ENCODE measurements at places on chromosomes 2 and 18. TPM values are rescaled to one million over a fixed set of nuclear protein-coding genes. Genes with fewer than 3 reads are reported as not detected.
A peak's percentile ranks its signal among the peaks of the same experiment; 100 is the strongest.

The RTP5 gene
- total RNA-seq, result not detected

The BUB1 gene
- total RNA-seq, result 2.3 TPM

The POTEI gene
- total RNA-seq, result not detected

The ACADL gene
- 1.1 TPM for total RNA-seq

The SSB gene
- total RNA-seq, result 102 TPM

DNA sequence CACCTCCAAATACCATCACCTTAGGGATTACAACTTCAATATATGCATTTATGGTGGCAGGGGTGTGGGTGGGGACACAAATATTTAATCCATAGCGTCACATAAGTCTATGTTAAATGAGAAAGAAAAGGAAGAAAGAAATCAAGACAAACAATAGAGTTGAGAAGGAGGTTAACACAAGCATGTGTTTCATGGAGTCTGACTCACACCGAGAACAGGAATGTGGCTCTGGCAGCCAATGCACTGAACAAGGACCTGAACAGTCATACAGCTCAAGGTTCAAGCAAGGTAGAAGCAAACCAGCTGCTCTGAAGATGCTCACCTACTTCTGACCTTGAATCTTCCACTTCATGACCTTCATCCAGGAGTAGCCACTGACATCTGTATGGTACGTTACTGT is 36.2 kb upstream of the LPIN1 start:
- no peaks in the 10 kb centered on the region for H3K36me3 ChIP-seq
- H3K4me1 ChIP-seq, result peaks cover 3% of the 10 kb centered on the region
- no peak overlapping the region for H3K4me3 ChIP-seq
- ATAC-seq, result peak; percentile 86
- peak overlapping the region; percentile 32 for H3K27ac ChIP-seq

DNA sequence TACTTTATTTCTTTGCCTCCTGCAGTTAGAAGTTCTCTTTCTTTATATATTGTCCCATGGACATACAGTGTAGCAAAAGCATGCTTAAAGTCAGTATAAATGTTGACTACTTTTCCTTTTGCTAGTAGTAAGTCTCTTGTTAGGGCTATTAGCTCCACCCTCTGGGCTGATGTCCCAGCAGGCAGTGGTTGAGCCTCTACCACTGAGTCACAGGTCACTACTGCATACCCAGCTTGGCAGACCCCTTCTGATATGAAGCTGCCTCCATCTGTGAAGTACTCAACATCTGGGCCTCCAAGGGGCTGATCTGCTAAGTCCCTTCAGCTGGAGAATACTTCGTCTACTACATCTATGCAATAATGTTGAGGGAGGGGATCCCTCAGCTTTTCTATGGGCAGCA is 61.0 kb upstream of the SLC35G4 start:
- H3K4me3 ChIP-seq, result no peak overlapping the region
- H3K27me3 ChIP-seq, result no peaks in the 10 kb centered on the region
- no peak overlapping the region for H3K27ac ChIP-seq

DNA sequence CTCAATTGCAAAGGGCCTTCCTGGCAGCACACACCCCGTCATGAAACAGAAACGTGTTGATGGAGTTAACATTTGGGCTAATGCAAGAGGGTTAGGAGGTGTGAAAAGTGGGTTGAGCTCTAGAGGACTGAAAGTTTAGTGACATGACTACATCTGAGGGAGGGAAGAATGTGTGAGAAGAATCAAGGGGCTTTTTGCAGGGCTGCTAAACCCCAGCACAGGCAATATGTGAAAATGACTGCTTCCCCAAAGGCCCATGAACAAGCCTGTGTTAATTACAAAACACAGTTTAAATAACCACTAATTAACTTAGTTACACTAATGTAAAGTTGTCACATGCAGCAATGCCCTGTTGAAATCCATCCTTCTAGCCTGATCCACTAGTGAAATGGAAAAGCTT is 63.4 kb upstream of the PEX13 start:
- no peak overlapping the region for H3K4me3 ChIP-seq
- H3K27me3 ChIP-seq, result no peaks in the 10 kb centered on the region
- H3K4me1 ChIP-seq, result no peaks in the 10 kb centered on the region
- H3K36me3 ChIP-seq, result peaks cover 38% of the 10 kb centered on the region
- no peak for ATAC-seq

GRCh38 chr2:234969306-234970098 is 17.7 kb downstream of the SH3BP4 start:
- peak overlapping the region; percentile 15 for H3K27ac ChIP-seq
- no peaks in the 10 kb centered on the region for H3K27me3 ChIP-seq
- peak; percentile 22 for ATAC-seq
- peaks cover 6% of the 10 kb centered on the region for H3K4me1 ChIP-seq

DNA sequence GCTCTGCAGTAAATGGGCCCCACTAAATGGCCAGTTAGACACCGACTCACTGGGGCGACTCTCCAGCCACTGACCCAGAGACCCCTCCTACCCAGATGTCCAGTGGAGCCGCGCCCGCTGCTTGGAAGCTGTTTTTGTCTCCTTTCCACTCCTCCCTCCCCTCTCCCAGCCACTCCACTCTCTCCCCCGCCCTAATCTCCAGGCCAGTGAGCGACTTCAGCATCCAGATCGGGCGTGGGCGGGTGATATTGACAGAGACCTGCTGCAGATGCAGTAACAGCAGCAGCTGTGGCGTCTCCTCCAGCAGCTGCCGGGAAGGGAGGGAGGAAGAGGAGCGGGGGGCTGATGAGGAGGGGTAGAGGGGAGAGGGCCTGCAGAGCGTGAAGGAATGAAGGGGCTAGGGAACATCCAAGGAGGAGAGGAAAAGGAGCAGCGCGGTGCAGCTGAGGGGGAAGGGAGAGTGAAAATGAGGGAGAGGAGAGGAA is at the start of gene SCN7A:
TSS of gene SCN7A (minus strand) at position 110 of the 485 bp plus-strand sequence. CDS start 16,553 bp downstream, outside the sequence.
- peak within 1 kb of the TSS; percentile 76 for H3K27ac ChIP-seq
- no peaks in the 10 kb centered on the region for H3K4me1 ChIP-seq
- no peaks in the 10 kb centered on the region for H3K36me3 ChIP-seq
- H3K4me3 ChIP-seq, result peak within 1 kb of the TSS; percentile 50

GRCh38 chr18:28284132-28284531 is 107.2 kb upstream of the CDH2 start:
- no peak overlapping the region for H3K27ac ChIP-seq
- no peaks in the 10 kb centered on the region for H3K27me3 ChIP-seq
- ATAC-seq, result no peak
- H3K4me1 ChIP-seq, result no peaks in the 10 kb centered on the region
- no peak overlapping the region for H3K4me3 ChIP-seq

DNA sequence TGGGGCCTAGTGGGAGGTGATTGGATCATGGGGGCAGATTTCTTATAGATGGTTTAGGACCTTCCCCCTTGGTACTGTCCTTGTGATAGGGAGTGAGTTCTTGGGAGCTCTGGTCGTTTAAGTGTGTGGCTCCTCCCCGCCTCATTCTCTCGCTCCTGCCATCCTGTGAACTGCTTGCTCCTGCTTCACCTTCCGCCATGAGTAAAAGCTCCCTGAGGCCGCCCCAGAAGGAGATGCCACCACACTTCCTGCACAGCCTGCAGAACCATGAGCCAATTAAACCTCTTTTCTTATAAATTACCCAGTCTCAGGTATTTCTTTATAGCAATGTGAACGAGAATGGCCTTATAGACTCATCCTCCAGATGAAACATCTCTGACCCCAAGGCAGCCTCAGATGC is 101.5 kb downstream of the KCNF1 start:
- no peaks in the 10 kb centered on the region for H3K36me3 ChIP-seq
- H3K4me3 ChIP-seq, result no peak overlapping the region
- peaks cover 16% of the 10 kb centered on the region for H3K27me3 ChIP-seq
- no peaks in the 10 kb centered on the region for H3K4me1 ChIP-seq
- no peak overlapping the region for H3K27ac ChIP-seq

DNA sequence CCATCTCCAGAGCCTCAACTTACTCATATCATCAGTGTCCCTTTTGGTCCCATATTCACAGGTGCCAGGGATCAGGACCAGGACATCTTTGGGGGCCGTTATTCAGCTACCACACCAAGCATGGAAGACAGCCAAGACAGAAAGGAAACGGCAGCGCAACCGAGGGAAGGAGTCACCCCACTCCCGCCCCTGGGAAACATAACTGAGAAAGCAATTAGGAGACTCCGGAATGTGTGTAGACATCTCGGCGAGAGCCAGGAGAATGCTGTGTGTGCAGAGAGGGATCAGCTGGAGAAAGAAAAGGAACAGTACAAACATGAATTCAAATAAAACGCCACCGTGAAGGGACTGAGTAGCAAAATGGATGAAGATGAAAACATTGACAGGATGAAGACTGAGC is 13.4 kb upstream of the BOK start:
- no peaks in the 10 kb centered on the region for H3K36me3 ChIP-seq
- H3K27me3 ChIP-seq, result peaks cover 42% of the 10 kb centered on the region
- H3K4me1 ChIP-seq, result no peaks in the 10 kb centered on the region
- no peak overlapping the region for H3K27ac ChIP-seq
- no peak for ATAC-seq
- H3K4me3 ChIP-seq, result no peak overlapping the region

Data from gastroesophageal sphincter (tissue), 4 donors.